Activated B cell treated with CpG ODN at 0.5 μM for 24 hours (primary cell): ENCODE measurements at places on chromosomes 11 and 22. TPM values are rescaled to one million over a fixed set of nuclear protein-coding genes. Genes with fewer than 3 reads are reported as not detected.

DNA sequence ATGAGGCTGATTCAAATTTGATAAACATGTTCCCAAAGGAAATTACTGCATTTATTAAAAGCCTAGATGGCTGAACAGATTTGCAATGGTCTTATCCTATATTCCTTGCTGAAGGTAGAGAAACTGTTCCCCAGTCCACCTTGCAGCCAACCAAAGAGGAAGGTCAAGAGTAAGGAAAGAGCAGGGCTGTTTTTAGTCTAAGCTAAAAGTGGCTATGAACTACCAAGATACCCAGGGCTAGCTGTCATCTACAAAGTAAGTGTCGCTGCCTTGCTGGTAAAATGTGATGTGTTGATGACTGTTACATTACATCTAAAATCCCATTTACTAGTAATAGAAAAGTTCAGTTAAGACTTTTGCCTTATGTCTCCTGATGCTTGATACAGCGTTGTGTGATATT, 290.1 kb upstream of the MPPED2 start:
- no peaks in the 10 kb centered on the region for H3K4me1 ChIP-seq
- no peaks in the 10 kb centered on the region for H3K36me3 ChIP-seq
- no peak for DNase-seq
- H3K27ac ChIP-seq = no peak overlapping the region
- no peaks in the 10 kb centered on the region for H3K27me3 ChIP-seq

GGTLC3 gene
- total RNA-seq = not detected in 2 replicates

GAB4 gene
- total RNA-seq = 0.29 TPM in 1 of 2 replicates, not detected in the other

- no peaks in the 10 kb centered on the region for H3K4me1 ChIP-seq
- DNase-seq = no peak
- H3K27ac ChIP-seq = no peak overlapping the region
- no peak overlapping the region for H3K4me3 ChIP-seq
Measured at GRCh38 chr11:101866619-101867491, 48.0 kb upstream of the CEP126 start.

GRCh38 chr22:37932401-37932800, 21.0 kb downstream of the C22orf23 start:
- H3K27me3 ChIP-seq = no peaks in the 10 kb centered on the region
- H3K4me1 ChIP-seq = peaks cover 19% of the 10 kb centered on the region
- peaks cover 46% of the 10 kb centered on the region for H3K36me3 ChIP-seq
- no peak overlapping the region for H3K4me3 ChIP-seq
- H3K27ac ChIP-seq = no peak overlapping the region

DNA sequence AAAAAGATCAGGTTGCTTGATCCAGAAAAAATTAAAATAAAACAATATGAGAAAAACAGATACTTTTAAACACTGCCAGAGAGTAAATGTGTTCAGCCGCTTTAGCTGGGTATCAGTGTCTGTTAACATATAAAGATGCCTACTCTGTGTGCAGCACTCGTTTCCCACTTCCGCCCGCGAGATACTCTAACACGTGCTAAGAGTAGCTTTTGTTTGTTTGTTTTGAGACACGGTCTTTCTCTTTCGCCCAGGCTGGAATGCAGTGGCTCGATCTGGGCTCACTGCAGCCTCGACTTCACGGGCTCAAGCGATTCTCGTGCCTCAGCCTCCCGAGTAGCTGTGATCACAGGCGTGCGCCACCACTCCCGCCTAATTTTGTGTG, 531 bp upstream of the MEN1 start:
- peak overlapping the region; percentile 96 for H3K4me3 ChIP-seq
- no peak for DNase-seq
- peaks cover 21% of the 10 kb centered on the region for H3K36me3 ChIP-seq
- peak overlapping the region; percentile 85 for H3K27ac ChIP-seq

P2RY6 gene
- 0.22 TPM in 1 of 2 replicates, not detected in the other for total RNA-seq

GRCh38 chr11:44138980-44139379, 43.5 kb downstream of the EXT2 start:
- no peaks in the 10 kb centered on the region for H3K27me3 ChIP-seq
- no peak overlapping the region for H3K27ac ChIP-seq
- no peak overlapping the region for H3K4me3 ChIP-seq
- H3K36me3 ChIP-seq = peaks cover 46% of the 10 kb centered on the region
- no peaks in the 10 kb centered on the region for H3K4me1 ChIP-seq
